ENCODE measurements at places on chromosomes 11 and 22.

DNA sequence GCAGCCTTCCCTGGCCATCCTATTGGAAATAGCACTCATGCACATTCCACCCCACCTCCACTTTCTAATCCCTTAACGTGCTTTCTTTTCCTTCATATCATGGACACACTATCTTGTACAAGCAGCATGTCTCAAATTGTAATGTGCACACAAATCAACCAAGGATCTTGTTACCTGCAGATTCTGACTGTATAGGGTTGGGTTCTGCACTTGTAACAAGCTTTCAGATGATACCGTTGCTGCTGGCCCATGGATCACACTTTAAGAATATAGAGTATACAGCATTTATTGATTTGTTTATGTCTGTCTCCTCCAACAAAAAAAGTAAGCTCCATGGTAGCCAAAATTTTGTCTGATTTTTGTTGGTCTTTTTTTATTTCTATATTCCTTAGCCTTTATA, 32.4 kb upstream of the POU2AF1 start:
- no peak for DNase-seq

DNA sequence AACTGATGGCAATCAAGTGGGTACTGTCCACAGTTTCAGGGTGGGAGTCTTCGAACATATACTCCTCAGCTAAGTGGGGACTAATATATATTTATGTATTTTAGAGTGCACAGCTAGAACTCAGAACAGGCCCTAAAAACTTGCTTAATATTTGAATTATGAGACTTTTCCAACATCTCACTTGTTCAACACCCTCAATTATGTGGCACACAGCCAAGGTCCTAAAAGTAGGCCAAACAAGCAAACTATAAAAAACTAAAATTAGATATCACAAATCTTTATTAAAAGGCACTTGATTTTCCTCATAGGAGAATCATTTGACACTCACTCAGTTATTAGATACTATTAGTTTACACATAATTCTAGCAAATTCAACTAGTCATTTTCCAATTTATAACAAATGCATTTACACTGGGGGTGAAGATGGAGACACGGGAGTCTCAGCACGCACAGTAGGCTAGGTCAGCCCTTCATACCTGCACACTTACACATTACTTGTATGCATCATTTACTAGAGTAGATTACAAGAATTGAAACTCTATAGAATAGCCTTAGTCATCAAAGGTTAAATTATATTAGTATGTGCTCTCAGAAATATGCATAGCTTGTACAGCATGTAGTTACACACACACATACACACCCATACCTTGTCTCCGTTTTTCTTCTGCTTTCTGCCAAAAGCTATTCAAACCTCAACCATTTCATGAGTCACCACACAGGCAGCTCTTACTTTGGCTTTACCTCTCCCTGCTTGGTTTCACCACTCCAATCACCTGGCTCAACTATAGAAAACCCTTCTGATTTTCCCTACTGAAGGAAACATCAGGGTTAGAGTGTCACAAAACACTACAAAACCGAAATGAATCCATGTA, 171.5 kb downstream of the SBF2 start:
- DNase-seq = peak; percentile 57

- no peak for DNase-seq
Measured at GRCh38 chr11:34300026-34300925, 57.5 kb downstream of the ABTB2 start.

DNA sequence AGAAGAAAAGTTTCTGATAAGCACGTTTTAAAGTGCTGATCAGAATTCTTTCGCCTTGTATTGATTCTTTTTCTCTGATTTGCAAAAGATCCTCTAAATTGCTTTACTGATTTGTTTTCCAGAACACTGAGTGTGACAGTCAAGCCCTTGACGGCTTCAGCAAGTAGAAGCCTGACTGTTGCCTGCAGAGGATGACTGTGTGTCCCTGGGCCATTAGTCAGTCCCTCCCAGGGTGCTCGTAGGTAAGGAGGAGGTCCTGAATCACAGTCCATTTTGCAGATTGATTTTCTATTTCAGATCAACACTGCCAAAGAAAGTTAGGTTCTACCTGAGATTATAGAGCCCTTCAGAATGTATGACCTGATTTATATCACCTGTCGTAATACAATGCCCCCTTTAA, 38.6 kb upstream of the POGLUT3 start:
- DNase-seq = no peak

DNA sequence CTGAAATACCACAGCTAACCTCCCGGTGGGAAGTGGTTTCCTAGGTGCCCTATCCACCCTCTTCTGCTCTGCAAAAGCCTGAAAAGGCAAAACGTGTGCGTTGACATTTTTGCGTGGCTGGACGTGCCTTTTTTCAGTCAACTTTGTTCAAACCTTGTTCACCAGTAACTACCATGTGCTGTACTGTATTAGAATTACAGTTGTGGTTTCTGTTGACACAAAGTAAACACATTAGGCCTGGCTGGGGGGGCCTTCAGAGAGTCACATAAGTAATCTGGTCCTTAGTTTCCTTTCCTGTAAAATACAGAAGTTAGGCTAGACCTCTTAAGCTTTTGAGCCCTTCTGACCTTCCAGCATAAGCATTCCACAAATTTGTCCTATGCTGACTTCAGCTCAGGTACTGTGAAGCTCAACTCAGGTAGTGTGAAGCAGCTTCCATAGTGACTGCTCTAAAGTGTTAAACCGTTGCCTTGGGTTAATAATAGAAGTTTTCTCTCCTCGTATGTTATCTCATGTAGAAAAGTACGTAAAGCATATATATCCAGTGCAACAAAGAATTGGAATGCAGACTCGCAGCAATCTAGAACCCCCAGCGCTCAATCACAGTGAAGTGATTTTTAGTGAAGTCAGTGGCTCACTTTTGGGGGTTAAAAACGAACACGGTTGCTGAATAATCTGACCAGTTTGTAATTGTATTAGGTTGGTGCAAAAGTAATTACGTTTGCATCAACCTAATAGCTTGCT, 1.8 kb downstream of the EWSR1 start:
- peak; percentile 12 for DNase-seq

DNA sequence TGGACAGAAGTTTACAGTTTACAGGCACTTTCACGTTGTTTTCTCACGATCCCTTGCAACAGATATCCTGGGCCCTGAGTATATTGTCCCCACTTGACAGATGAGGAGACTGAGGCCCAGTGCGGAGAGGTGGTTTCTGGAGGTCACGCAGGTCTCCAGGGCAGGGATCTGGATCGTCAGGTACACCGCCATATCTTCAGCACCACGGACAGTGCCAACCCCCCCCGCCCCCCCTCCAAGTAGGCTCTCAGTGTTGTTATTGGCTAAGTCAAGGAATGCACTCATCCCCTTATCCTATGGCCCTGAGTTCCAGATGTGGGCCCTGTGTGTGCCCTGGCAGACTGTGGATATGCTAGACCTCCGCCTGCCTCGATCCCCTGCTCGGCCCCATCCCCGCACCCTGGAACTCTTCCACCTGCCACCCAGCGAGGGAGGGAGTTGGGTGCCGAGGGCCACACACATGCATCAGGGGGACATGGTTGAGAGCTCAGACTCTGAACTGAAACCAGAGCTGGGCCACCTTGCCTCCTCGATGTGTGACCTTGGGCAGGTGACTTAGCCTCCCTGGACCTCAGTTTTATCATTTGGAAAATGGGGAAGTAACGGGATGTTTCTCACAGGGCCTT, 37.5 kb downstream of the MPPED1 start:
- no peak for DNase-seq

DNA sequence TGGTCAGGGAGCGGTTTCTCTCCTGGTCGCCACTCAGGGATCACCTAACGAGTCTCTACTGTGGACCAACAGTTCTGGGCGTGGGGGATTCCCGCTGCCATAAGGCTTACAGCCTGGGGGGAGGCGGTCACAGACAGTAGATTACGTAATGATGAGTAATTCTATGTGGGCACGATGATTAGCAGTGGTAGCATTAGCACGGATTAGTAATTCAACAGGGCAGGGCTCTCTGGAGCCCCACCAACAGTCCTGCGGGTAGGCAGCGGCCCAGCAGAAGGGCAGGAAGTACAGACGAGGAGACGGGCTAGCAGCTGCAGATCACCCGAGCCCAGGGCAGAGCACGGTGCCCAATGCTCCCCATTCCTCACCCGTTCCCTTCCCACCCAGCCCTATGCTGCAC, 3.6 kb downstream of the SHISAL1 start:
- DNase-seq = peak; percentile 98

DNA sequence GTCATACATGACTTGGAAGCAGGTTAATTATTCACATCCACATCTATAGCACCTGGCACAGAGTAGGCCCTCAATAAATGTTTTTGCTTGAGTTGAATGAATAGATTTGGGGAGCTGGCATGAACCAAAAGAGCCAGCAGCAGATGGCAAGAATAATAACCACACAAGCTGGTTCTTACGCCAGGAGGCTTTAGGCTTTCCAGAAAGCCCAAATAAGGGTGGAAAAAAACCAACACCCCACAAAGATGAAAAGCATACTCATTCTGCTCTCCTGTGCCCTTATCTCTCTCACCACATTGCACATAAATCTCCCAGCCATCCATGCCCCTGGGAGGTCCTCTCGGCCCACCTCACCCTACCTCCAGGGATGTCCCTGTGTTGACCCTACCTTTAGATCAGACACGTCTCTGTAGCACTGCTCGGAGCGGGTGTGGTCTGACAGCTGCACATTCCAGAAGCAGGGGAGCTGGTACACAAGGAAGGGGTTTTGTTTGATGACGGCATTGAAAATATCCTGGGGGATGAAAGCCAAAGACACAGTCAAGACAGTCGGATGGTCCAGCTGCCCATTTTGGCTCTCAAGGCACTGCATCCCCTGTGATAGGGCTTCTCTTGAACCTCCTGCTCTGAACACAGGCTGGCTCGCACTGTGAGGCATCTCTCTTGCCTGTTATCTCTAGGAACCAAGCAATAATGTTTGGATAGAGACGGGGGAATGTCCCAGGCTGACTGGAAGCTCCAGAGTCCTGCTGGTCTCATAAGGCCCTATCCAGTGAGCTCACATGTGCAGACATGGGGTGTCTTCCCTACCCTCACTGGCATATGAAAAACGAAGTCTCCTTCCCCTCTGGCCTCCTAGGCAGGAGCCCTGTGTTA, 323.6 kb upstream of the SYN3 start:
- DNase-seq = no peak

DNA sequence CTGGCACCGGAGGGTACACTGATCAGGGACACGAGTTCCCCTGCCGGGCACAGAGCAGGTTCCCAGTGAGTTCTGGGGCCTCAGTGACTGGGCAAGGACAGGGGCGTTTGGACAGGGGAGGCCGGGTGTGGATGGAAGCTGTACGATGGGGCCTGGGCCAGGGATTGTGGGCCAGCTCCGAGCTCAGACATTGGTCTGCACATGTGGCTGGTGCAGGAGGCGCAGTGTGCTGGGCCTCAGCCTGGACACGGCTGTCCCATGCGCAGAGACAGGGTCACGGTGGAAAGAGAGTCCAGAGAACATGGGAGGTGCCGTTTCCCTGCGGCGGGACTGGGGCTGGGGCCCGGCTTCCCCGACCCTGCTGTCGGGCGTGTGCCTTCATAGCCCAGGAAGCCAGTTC, 60.7 kb downstream of the CDKN1C start:
- no peak for DNase-seq

DNA sequence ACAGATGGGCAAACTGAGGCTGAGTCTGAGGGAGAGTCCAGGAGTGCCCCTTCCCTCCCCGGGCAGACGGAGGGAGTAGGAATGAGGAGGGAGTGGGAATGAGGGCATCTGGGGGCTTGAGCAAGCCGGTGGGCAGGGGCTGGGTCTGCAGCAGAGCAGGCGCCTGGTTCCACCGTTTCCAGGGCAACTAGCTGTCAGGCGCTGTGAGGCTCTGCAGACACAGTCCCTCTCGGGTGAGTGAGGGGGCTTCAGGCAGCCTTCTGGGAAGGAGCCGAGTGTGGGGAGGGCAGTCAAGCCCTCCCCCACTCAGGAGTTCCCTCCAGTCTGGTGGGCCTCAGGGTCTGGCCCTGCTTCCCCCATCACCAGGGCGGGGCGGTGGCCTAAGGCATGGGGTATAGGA, 19.0 kb downstream of the TMEM258 start:
- no peak for DNase-seq

GRCh38 chr11:125073616-125074483, 10.7 kb downstream of the SLC37A2 start:
- DNase-seq = no peak

DNA sequence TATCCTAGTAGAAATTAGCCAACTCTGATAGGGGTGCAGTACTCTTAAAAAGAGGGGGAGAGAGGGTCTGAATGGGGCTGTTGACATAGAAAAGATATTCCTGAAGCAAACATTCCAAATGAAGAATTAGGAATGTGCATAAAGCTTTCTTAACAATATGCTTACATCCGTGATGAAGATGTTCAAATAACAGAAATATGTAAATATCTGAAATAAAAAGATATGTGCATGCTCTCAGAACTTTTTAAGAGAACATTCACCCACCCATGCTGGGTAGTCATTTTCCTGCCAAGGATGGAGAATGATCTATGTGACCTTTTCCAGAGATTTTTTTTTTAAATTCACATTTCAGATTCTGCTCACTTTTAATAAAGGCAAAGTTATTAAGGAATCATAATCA, 80.6 kb downstream of the GRIA4 start:
- no peak for DNase-seq

DNA sequence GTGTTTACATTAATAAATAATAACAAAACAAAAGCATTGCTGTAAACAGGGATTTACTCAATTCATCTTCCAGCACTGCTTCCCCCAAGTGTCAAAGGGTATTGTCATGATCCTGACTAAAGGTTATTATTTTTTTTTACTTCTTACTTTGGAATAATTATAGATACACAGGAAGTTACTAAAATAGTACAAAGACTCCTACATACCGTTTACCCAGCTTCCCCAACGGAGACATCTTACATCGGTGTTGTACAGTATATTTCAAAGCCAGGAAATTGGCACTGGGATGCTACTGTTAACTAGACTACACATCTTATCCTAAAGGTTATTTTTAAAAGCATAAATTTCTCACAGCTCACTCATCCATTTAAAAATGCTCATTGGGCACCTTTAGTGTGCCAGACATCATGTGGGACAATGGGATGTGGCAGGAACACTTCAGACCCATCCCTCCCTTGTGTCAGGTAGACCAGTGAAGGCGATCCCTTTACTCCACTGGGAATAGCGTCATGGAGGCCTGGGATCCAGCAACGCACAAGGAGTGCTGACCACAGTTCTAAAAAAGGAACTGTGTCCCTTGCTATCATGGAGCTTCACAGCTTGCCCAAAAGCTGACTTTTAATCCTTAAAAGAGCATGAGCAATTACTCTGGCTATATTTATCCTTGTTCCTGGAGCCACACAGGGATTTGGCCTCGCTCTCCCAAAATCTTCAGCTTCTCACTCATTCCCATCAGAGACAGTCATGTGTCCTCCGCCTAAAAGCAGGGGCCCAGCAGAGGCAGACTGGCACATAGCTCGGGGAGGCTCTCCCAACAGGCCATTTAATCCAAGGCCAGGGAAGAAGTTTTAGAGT, 3.1 kb upstream of the IRAG1 start:
- no peak for DNase-seq

- no peak for DNase-seq
Measured at GRCh38 chr11:104451197-104451893, 287.4 kb upstream of the PDGFD start.

DNA sequence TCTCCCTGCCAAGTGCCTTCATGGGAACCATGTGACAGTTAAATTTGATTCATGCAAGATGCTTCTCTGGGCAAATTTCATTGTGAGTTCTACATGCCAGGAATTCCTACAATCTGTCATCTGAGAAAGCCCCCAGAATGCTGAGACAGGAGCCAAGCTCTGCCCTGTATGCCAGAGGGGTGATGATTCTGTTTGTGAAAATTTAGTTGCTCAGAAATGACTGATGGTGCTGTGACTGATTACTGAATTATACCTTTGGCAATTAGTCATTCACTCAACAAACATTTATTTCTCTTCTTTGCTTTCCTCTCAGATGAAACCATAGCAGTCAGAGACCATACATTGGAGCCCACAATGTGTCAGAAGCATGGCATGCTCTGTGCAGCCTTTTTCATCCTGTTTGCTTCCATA, 69.0 kb upstream of the ZBED5 start:
- DNase-seq = peak; percentile 35
